AG04449 (cell line): ENCODE measurements at places on chromosomes 1 and 21.
A peak's percentile ranks its signal among the peaks of the same experiment; 100 is the strongest.

DNA sequence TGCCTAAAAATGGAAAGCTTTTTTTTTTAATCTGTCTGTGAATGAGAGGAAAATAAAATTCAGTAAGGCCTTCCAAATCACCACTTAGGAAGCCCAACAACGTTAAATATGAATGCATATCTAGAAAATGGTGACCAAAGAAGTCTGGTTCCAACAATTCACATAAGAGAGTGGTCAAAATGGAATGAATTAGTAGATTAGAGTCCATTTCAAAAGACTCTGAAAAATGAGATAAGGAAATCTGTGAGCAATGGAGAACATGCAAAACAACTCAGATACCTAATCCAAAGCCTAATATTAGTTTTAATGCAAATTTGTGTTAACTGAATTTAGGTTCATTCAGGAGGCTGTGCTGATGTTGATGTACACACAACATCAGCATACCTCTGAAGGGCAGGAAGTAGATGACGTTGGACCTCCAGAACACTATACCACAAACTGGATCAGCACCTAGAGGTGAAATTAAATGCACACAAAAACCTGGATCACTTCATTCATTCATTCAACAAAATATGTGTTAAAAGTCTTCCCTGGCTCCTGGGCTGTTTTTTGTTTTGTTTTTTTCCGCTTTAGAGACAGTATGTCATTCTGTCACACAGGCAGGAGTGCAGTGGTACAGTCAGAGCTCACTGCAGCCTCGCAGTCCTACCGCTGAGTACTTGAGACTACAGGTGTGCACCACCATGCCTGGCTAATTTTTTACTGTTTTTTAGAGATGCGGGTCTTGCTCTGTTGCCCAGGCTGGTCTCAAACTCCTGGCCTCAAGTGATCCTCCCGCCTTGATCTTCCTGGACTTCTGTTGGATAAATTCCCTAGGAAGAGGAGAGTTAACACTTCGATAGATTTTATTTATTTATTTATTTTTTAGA is 4.9 kb upstream of the BRWD1 start:
- no peak for DNase-seq

- no peak for DNase-seq
Observed at GRCh38 chr21:35538386-35538785, 489.3 kb upstream of the RUNX1 start.

GRCh38 chr1:44644806-44645205 is 29.5 kb downstream of the TMEM53 start:
- no peak for DNase-seq

GRCh38 chr1:32028746-32029145 is 15.1 kb downstream of the KHDRBS1 start:
- no peak for DNase-seq

DNA sequence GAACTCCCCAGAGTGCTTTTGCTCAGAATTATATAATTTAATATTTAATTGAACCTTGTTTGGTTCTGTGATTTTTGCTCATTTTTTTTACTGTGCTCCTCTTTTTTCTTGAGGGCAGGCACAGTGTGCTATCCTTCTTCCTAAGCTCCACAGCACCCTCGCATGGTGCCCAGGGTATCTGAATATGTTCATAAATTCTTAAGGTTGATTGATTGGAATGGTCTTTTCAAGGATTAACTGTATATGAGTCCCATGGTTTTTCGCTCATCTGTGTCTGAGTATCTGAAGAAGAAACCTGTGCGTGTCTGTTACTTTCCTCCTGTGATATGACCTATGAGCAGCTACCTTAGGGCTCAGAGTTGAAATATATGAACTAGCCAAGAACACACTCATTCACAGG is 393.7 kb downstream of the HLX start:
- no peak for DNase-seq

- no peak for DNase-seq
Observed at GRCh38 chr1:35243691-35244090, 24.8 kb upstream of the ZMYM4 start.

- no peak for DNase-seq
Observed at GRCh38 chr1:165928075-165928731, 100.8 kb downstream of the UCK2 start.

GRCh38 chr1:29123887-29124365 is at the start of gene TMEM200B:
Gene TMEM200B (minus strand): TSS chr1:29123903. CDS start chr1:29121828, 2,075 bp downstream.
- DNase-seq, result no peak

DNA sequence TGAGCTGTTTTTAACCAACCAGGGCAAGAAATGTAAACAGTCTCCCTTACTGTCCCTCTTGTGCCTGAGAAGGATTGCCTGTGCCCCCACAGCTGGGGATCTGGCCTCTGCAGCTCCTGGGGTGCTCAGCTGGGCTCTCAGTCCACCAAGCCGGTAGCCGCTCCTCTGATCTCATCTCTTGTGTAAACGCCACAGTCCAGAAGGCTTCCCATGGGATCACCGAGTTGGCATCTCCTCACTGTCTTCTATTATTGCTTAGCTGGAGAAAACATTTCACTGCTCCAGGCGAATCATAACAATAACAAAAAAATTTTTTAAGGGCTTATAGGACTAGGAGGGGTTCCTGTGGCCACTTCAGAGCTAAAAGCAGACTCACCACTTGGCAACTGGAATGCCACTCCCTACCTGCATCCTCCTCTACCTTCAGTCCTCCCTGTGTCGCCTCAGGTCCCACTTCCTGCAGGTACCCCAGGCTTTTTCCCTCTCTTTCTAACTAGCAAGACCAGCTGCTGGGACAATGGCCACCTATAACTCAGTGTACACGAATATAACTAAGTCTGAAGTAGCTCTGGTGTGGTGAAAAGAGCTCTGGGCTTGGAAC is 75.8 kb downstream of the ATP1A1 start:
- no peak for DNase-seq

- DNase-seq, result no peak
Observed at GRCh38 chr21:45319461-45320211, 31.9 kb upstream of the POFUT2 start.

DNA sequence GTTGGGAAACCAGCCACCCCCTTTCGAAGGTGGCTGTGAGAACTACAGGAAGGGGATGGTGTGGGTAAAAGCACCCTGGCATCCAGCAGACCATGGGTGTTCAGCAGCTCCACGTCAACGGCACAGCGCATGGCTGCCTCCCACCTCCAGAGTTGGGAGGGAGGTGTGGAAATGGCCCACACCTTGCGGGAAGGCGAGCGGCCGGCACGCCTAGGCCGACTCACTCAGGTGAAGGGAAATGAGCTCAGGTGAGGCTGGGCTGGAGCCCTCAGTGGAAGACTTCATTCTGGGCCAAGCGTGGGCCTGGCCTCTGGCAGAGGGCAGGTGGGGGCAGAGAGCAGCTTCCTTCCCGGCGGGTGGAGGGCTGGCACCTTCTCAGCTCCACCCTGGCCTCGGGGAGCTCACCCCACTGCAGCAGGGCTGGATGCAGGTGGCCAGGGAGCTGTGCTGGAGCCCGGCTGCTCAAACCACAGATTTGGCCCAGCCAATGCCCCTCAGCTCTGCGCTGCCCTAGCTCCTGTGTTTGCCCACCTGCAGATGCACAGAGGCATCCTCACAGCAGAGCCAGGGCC is 24.8 kb upstream of the ALDH4A1 start:
- no peak for DNase-seq

GRCh38 chr1:42961312-42962091 is 2.8 kb upstream of the SLC2A1 start:
- no peak for DNase-seq

DNA sequence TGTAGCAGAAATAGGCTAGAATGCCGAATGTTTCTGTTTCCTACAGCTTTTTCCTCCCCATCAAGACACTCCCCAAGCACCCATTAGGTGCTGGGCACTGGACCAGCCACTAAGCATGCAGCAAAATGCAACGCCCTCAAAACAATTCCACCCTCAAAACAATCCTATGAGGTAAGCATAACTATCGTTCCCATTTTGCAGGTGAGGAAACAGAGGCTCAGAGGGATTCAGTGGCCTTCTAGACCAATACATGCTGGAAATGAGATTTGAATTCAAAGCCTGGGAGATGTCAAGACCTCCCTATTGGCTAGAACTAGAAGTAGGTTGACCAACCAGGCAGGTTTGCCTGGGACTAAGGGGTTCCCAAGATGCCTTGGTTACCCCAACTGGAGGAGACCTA is 10.2 kb upstream of the ALDH4A1 start:
- DNase-seq, result no peak

- peak; percentile 28 for DNase-seq
Observed at GRCh38 chr1:96236156-96236739, 485.3 kb upstream of the PTBP2 start.

- DNase-seq, result no peak
Observed at GRCh38 chr1:23473037-23473800, 10.8 kb downstream of the ASAP3 start.

GRCh38 chr1:240093120-240093961 is 1.7 kb downstream of the FMN2 start:
- no peak for DNase-seq

- DNase-seq, result no peak
Observed at GRCh38 chr21:42051788-42052187, 19.3 kb upstream of the UMODL1 start.

GRCh38 chr1:43781574-43781973 is 74.2 kb downstream of the ST3GAL3 start:
- no peak for DNase-seq

DNA sequence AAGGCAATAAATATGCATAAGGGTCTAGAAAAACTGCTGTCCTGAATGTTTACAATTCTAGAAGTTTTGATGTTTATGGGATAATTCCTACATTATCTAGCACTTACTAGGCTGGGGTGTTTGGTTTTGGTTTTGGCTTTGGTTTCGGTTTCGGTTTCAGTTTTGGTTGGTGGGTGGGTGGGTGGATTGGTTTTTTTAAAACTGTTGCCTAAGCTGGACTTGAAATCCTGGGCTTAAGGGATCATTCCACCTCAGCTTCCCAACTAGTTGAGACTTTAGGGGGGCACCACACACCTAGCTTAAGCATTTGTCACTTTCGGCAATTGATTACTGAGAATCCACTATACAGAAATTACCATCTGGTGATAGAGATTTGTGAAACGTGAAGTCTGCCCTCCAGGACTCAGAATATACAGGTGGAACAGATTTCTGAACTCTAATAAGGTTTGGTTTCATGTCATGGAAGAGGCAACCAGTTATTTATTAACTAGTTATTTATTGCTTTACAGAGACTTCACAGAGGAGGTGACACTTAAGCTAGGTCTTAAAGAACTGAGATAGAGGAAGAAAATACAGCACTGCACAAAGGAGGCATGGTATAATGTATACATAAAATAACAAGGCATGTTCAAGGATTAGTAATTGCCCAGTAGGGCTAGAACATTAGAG is 69.6 kb downstream of the PIK3R3 start:
- no peak for DNase-seq

DNA sequence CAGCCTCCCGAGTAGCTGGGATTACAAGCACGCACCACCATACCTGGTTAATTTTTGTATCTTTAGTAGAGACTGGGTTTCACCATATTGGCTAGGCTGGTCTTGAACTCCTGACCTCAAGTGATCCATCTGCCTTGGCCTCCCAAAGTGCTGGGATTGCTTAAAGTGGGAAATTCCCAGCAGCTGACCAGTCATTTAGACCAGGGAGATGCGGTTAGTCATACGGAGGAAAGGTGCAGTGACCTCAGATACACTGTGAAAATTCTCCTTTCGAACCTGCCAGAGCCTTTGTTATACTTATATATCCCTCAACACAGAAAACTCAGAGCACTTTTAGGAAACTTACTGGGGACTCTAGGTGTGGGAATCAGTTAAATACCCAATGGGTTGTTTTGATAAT is 39.6 kb downstream of the MAP10 start:
- DNase-seq, result no peak

GRCh38 chr1:55632906-55633305 is 417.7 kb upstream of the USP24 start:
- DNase-seq, result no peak
